Posterior cingulate gyrus (tissue), 11 donors: ENCODE measurements at places on chromosomes 16 and 17.
A peak's percentile ranks its signal among the peaks of the same experiment; 100 is the strongest.

DNA sequence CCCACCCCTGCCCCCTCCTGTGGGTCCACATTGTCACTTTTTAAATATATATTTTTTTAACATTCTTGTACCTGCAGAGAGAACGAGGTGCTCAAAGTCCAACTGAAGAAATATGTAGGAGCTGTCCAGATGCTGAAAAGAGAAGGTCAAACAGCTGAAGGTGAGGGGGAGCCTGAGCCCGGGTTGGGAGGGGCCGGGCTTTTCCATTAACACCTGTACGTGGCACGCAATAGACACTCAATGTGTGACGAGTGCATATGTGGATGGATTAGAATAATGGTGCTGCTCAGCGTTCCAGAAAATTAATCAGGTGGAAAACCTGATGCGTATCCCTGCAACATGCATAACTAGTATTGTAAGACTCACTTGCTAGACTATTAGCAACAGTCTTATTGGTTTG, 223.0 kb downstream of the SNX29 start:
- no peak for DNase-seq

DNA sequence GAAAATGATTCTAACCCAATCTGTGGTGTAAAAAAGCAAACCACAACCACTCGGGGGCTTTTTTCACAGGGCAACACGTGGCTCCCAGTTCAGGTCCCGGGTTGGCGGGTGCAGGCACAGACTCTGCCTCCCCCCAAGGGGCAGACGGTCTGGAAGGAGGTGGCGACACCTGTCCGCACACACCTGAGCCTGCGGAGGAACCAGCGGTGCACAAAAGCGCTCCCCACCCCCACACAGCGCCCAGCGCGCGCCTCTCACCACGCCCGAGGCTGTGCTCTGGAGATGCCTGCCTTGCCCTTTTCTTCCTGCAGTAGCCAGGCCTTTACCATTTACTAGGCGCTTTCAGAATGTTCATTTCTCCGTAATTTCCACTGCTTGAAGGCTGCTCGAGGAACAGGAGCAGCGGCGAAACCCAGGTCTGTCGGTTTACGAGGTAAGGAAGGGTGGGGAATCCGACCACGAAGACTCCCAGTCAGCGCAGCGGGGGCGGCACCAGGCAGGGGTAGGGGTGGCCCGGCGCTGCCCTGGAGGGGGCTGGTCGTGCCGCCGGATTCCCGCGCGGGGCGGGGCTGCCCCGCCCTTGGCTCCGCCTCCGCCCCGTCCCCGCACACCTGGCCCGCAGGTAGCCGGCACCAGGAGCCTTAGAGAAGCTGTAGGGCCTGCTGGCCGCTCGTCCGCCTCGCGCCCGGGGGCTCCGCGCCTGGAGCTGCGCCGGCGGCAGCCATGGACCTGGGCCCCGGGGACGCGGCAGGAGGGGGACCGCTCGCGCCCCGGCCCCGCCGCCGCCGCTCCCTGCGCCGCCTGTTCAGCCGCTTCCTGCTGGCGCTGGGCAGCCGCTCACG, at the start of gene USP43:
Gene USP43, plus strand, starts transcription at position 608 of the 842 bp plus-strand sequence. Its CDS starts 116 bp downstream, at position 724.
- peak; percentile 77 for DNase-seq

GRCh38 chr16:31108035-31108793, at the start of gene BCKDK:
Gene BCKDK, plus strand, starts transcription at chr16:31108386. Its CDS starts 838 bp downstream, at chr16:31109224.
- DNase-seq: peak; percentile 66

- DNase-seq: no peak
Observed at GRCh38 chr16:12319428-12320035, 343.0 kb downstream of the SNX29 start.

- no peak for DNase-seq
Observed at GRCh38 chr17:64622931-64623654, 39.0 kb downstream of the SMURF2 start.
